ENCODE measurements at places on chromosomes 5 and 9. TPM values are rescaled to one million over a fixed set of nuclear protein-coding genes. Genes with fewer than 3 reads are reported as not detected.

CLK4 gene
- 65.3 TPM for total RNA-seq

MZB1 gene
- total RNA-seq: 47.1 TPM

GABRA1 gene
- total RNA-seq: not detected

SARDH gene
- not detected for total RNA-seq

MARCHF11 gene
- total RNA-seq: not detected

TTC23L gene
- total RNA-seq: not detected

DNA sequence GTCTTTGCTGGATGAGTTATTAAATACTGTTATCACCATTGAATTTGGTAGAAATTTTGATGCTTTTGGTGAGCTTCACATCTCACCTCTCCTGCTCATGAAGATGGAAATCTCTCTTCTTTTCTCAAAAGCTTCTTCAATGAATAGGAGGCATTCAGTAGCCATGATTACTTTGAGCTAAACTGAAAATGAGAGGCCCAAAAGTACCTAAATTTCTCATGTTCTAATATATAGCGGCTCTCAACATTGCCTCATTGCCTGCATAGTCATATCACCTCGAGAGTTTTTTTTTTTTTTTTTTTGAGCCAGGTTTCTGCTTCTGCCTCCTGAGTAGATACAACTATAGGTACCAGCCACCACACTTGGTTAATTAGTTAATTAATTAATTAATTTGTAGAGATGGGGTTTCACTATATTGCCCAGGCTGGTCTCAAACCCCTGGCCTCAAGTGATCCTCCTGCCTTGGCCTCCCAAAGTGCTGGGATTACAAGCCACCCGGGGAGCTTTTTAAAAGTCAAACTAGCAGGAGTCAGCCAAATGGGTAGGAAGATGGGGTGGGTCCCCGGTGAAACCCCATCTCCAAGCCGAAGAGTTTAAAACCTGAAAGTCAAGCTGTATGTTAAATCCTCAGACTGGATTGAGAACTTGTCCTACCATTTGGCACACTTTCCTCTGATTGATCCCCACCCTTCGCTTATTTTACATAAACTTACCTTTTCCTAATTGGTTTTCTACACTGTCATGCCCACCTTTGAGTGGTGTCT lies 169.0 kb downstream of the DOCK2 start:
- H3K36me3 ChIP-seq: peaks cover 82% of the 10 kb centered on the region
- no peak overlapping the region for H3K4me3 ChIP-seq
- peaks cover 27% of the 10 kb centered on the region for H3K4me1 ChIP-seq
- H3K27ac ChIP-seq: peak overlapping the region; percentile 74

- DNase-seq: no peak
- peaks cover 2% of the 10 kb centered on the region for H3K27me3 ChIP-seq
Observed at GRCh38 chr5:17860660-17861315, 226.5 kb downstream of the TAF11L14 start.

- H3K36me3 ChIP-seq: no peaks in the 10 kb centered on the region
- DNase-seq: no peak
- no peak overlapping the region for H3K4me3 ChIP-seq
- H3K4me1 ChIP-seq: peaks cover 3% of the 10 kb centered on the region
- no peak overlapping the region for H3K27ac ChIP-seq
Observed at GRCh38 chr5:74257060-74257527, 383.4 kb downstream of the ENC1 start.

DNA sequence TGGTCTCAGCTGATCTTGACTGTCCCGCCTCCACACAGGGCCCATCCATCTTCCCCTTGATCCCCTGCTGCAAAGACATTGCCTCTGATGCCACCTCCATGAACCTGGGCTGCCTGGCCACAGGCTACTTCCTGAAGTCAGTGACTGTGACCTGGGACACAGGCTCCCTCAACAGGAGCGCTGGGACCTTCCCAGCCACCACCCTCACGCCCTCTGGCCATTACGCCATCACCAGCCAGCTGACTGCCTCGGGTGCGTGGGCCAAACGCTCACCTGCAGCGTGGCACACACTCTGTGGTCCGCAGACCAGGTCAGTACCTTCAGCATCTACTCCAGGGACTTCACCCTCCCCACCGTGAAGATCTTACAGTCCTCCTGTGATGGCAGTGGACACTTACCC lies 71.9 kb downstream of the INSL6 start:
- no peak overlapping the region for H3K4me3 ChIP-seq
- peaks cover 36% of the 10 kb centered on the region for H3K36me3 ChIP-seq
- DNase-seq: no peak
- no peaks in the 10 kb centered on the region for H3K4me1 ChIP-seq
- no peak overlapping the region for H3K27ac ChIP-seq

DNA sequence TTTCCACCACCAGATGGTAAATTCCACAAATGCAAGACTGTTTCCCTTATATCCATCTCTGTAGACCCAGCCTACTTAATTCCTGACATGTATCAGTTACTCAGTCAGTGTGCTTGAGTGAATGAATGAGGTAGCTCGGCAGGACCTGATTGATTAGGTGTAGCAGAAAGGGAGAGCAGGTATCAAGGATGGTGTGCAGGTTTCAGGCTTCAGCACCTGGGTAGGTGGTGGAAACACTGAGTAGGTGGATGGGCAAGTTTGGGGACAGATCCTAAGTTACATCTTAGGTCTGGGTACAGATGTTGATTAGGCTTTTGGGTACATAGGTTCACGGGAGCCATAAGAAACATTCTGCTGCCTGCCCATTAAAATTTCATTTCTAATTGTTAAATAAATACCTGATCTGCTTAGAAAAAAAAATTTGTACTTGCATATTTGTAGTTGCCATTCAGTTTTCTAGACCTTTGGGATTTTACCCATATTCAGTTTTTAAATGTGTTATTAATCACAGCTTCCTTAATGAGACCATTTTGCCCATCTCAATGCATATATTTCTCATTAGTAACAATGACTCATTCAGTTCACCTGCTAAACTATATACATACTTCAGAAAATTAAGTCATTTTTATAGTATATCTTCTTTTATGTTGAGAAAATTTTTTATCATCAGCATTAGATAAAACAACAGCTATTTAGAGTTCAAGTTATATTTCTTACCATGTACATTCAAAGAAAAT lies 111.8 kb downstream of the INIP start:
- no peak overlapping the region for H3K27ac ChIP-seq
- no peak overlapping the region for H3K4me3 ChIP-seq
- DNase-seq: no peak
- no peaks in the 10 kb centered on the region for H3K36me3 ChIP-seq
- no peaks in the 10 kb centered on the region for H3K27me3 ChIP-seq

- peaks cover 5% of the 10 kb centered on the region for H3K27me3 ChIP-seq
- peaks cover 37% of the 10 kb centered on the region for H3K4me1 ChIP-seq
- H3K27ac ChIP-seq: no peak overlapping the region
Observed at GRCh38 chr5:138664276-138664943, 88.8 kb upstream of the CTNNA1 start.

GRCh38 chr9:132768932-132769905 lies 99.0 kb downstream of the GTF3C4 start:
- DNase-seq: peak; percentile 50
- peak overlapping the region; percentile 98 for H3K27ac ChIP-seq
- no peaks in the 10 kb centered on the region for H3K27me3 ChIP-seq

DNA sequence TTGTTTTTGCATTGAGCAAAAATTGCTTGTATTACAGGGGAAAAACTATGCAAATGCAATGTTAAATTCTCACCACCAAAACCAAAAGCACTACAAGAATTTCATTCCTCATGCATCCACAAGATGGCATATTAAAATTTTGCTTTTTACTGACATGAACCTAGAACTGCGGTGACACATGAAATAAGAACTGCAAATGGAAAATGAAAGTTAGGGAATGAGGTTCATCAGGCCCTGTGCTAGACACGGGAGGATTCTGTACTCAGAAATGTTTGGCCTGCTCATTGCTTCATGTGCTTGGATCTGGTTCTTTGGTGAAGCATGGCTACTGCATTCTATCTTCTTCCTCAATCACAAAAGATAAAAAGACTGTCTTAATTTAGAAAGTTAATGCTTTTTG lies 9.1 kb upstream of the RFK start:
- peak overlapping the region; percentile 19 for H3K27ac ChIP-seq
- H3K36me3 ChIP-seq: no peaks in the 10 kb centered on the region
- peak overlapping the region; percentile 8 for H3K4me3 ChIP-seq
- no peak for DNase-seq
- no peaks in the 10 kb centered on the region for H3K27me3 ChIP-seq

- no peak for DNase-seq
- no peaks in the 10 kb centered on the region for H3K36me3 ChIP-seq
- H3K4me3 ChIP-seq: no peak overlapping the region
- no peak overlapping the region for H3K27ac ChIP-seq
- peaks cover 13% of the 10 kb centered on the region for H3K4me1 ChIP-seq
Observed at GRCh38 chr5:56516441-56516840, 283.3 kb upstream of the ANKRD55 start.

GRCh38 chr9:38000735-38001134 lies 68.3 kb downstream of the SHB start:
- no peaks in the 10 kb centered on the region for H3K36me3 ChIP-seq
- no peaks in the 10 kb centered on the region for H3K4me1 ChIP-seq
- no peak for DNase-seq
- no peak overlapping the region for H3K4me3 ChIP-seq

DNA sequence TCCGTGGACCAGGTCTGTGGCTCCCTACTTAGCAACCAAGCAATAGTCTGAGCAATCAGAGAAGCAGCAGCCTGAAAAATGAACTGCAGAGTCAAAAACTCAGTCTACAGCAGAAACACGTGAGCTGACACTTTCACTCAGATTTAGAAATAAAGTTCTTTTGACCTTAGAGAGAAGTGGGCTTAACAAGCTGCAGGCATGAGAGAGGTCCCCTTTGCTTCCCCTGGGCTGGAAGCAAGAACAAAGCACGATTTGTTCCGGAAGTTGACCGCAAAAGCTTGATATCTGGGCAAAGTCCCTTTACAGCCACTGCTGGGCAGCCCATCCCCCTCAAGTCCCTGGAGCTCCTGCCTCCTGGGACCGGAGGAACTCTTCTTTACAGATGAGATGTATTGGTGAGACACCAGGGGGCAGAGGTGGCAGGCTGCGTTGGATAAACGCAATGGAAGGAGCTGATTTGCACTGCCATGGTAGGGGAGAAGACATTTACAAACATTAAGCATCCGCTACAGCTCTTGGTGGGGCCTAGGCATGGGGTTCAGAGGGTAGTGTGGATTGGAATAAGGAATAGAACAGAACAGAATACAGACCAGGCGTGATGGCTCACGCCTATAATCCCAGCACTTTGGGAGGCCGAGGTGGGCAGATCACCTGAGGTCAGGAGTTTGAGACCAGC lies 5.8 kb upstream of the SOWAHA start:
- no peak for DNase-seq
- H3K27ac ChIP-seq: no peak overlapping the region
- peaks cover 53% of the 10 kb centered on the region for H3K27me3 ChIP-seq
- no peak overlapping the region for H3K4me3 ChIP-seq
- H3K36me3 ChIP-seq: no peaks in the 10 kb centered on the region
- H3K4me1 ChIP-seq: peaks cover 11% of the 10 kb centered on the region

GRCh38 chr9:109441296-109441695 lies 56.8 kb downstream of the PTPN3 start:
- DNase-seq: no peak
- H3K27ac ChIP-seq: no peak overlapping the region
- no peaks in the 10 kb centered on the region for H3K36me3 ChIP-seq
- no peak overlapping the region for H3K4me3 ChIP-seq
- peaks cover 26% of the 10 kb centered on the region for H3K27me3 ChIP-seq
- peaks cover 23% of the 10 kb centered on the region for H3K4me1 ChIP-seq

DNA sequence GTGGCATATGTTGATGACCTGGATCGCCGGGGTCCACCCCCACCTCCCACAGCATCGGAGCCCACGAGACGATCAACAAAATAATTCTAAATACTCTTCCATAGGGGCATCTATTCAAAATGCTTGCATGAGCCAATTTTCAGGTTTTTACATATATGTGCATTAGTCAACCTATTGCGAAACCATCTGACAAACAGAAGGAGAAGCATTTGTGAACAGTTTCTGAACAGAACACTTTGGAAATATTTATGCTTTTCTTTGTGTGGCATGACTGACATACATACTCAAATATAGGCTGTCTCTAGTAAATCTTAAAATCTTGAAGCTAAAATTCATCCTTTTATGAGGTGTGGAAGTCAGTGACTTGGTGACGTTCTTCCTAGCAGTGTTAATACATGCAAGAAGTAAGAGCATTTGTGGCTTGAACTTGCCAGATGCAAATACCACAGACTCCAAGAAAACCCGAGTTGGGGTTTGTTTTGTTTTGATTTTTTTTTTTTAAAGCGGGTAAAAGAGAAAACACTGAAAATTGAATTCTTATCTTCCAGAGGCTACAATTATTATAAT lies 5.3 kb downstream of the GPR151 start:
- no peaks in the 10 kb centered on the region for H3K27me3 ChIP-seq
- no peak overlapping the region for H3K27ac ChIP-seq
- no peaks in the 10 kb centered on the region for H3K4me1 ChIP-seq
- peaks cover 58% of the 10 kb centered on the region for H3K36me3 ChIP-seq
- no peak overlapping the region for H3K4me3 ChIP-seq

GRCh38 chr9:14750821-14751220 lies 28.3 kb upstream of the CER1 start:
- H3K27me3 ChIP-seq: peaks cover 17% of the 10 kb centered on the region
- peaks cover 3% of the 10 kb centered on the region for H3K4me1 ChIP-seq
- no peaks in the 10 kb centered on the region for H3K36me3 ChIP-seq
- DNase-seq: no peak
- no peak overlapping the region for H3K27ac ChIP-seq

- DNase-seq: no peak
- no peak overlapping the region for H3K4me3 ChIP-seq
- peaks cover 8% of the 10 kb centered on the region for H3K36me3 ChIP-seq
- H3K4me1 ChIP-seq: no peaks in the 10 kb centered on the region
Observed at GRCh38 chr5:143262393-143263174, 140.9 kb downstream of the NR3C1 start.

DNA sequence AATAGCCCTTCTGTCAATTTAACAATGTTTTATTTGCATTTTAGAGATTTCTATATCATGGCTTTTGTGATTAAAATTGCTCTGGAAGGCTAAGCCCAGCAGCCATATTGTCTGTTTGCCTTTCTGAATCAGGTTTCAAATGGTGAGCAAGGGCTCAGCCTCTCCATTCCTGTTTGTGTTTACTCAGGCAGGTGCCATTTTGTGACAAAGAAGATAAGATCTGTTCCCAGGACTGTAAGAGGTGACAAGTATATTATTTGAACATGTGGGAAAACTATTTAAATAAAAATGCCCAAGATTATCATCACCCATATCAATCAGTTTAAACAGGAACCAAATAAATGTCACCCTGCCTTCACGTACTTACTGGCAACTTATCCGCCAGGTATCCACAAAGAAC lies 641.3 kb upstream of the KLF4 start:
- no peak for DNase-seq
- no peaks in the 10 kb centered on the region for H3K27me3 ChIP-seq
- H3K4me1 ChIP-seq: no peaks in the 10 kb centered on the region
- no peak overlapping the region for H3K27ac ChIP-seq
- H3K4me3 ChIP-seq: no peak overlapping the region

DNA sequence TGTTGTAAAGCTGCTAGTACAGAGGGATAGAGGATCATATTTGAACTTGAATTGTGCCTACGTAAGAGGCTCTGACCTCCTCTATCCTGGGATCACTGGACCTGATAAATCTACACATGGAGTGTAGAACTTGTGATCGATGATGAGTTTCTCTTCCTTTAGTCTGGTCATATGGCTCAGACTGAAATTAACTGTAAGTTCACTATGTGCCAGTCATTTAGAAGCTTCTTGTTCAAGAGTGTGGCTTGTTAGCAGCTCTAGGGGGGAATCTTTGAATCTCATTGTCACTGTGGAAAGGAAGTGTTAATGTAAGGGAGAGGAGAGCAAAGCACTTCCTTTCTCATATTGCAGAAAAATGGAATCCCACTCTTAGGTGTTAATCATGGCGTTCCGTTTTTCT lies 12.1 kb downstream of the ZBTB34 start:
- peaks cover 37% of the 10 kb centered on the region for H3K4me1 ChIP-seq
- no peak overlapping the region for H3K27ac ChIP-seq
- DNase-seq: no peak
- H3K36me3 ChIP-seq: peaks cover 14% of the 10 kb centered on the region
- no peaks in the 10 kb centered on the region for H3K27me3 ChIP-seq
